Esophagus muscularis mucosa (tissue), 4 donors: ENCODE measurements at places on chromosomes 16 and 17. TPM values are rescaled to one million over a fixed set of nuclear protein-coding genes. Genes with fewer than 3 reads are reported as not detected.

KIF2B gene
- not detected for total RNA-seq

NPIPB6 gene
- not detected for total RNA-seq

PRR15L gene
- not detected for total RNA-seq

CDH5 gene
- total RNA-seq, result 19.5 TPM

GRCh38 chr16:53090591-53091411 is 36.0 kb downstream of the CHD9 start:
- peak; percentile 96 for DNase-seq

GRCh38 chr16:85717393-85718152 is 28.8 kb upstream of the GINS2 start:
- no peak for DNase-seq

- DNase-seq, result no peak
Measured at GRCh38 chr16:15961060-15961511, 11.7 kb downstream of the ABCC1 start.

- DNase-seq, result no peak
Measured at GRCh38 chr17:10513299-10514067, 4.9 kb downstream of the MYH1 start.

- peak; percentile 0 for DNase-seq
Measured at GRCh38 chr16:56199164-56199563, 7.9 kb downstream of the GNAO1 start.

DNA sequence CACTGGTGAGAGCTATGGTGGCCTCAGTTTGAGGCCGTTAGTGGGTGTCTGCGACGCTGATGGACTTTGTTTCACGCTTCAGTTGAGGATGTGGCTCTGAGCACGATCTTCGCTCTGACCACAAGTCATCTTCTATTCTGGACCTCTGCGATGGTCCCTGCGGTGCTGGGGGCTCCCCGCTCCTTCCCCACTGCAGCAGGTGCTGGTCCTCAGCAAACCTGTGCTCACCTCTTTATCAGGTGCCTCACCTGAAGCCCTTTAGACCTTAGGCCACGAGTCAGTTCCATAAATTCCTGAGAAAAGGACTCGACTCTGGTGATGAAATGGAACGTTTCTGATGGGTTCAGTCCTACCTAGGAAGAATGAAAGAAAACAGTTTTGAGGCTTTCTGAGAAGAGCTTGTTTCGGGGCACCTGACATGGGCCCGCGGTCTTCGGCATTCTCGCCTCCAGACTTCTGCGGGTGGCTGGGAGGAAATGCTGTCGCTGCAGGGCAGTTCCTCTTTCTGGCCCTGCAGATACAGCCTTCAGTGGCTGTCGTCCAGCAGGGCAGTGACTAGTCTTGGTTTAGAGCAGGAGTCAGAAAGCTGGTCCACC is 4.7 kb downstream of the KCTD5 start:
- no peak for DNase-seq

DNA sequence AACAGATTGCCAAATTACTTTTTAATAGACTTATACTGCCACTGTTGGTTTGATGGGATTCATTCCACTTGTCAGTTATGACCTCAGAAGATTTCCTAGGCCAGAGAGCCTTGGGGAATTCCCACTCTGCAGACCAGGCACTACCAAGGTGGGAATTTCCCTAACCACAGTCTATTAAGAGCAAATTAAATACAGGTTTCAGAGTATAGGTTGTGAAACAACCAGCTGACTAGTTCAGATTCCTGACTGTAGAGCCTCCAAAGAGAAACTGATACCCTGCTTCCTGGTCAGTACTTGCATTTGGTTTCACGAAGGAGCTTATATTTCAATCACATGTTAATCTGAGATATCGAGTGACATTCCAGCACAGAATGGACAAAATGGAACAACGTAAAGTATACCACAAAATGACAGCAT is 186.5 kb downstream of the STX8 start:
- no peak for DNase-seq

- no peak for DNase-seq
Measured at GRCh38 chr17:63772801-63773271, 561 bp downstream of the CCDC47 start.

DNA sequence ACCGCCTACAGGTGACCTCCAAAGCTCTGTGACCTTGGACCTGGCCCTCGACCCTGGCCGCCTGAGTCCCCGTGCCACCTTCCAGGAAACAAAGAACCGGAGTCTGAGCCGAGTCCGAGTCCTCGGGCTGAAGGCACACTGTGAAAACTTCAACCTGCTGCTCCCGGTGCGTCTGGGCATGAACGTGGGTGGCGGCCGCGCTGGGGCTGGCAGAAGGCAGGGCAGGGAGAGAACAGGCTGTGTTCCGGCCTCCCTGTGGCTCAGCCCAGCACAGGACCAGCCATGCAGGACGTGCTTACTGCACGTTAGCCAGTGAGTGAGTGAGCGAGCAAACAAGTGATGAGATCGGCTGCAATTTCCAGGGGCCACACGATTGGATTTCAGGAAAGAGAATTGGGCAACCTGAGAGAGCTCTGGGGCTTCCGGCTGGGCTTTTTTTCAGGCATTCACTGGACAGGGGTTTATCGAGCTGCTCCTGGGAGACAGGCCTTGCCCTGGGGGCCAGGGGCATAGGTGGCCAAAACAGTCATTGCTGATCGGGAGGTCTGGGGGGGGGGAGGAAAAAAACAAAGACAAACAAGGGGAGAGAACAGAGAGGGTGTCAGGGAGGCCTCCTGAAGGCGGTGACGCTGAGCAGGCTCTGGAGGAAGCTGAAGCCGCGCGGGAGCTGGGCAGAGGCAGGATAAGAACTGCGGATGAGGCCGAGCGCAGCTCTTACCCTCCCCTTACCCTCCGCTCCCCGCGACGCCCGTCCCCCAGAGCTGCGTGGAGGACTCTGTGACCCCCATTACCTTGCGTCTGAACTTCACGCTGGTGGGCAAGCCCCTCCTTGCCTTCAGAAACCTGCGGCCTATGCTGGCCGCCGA is 16.9 kb downstream of the ITGAX start:
- no peak for DNase-seq

- DNase-seq, result no peak
Measured at GRCh38 chr17:82003411-82004381, 19.0 kb downstream of the CENPX start.

DNA sequence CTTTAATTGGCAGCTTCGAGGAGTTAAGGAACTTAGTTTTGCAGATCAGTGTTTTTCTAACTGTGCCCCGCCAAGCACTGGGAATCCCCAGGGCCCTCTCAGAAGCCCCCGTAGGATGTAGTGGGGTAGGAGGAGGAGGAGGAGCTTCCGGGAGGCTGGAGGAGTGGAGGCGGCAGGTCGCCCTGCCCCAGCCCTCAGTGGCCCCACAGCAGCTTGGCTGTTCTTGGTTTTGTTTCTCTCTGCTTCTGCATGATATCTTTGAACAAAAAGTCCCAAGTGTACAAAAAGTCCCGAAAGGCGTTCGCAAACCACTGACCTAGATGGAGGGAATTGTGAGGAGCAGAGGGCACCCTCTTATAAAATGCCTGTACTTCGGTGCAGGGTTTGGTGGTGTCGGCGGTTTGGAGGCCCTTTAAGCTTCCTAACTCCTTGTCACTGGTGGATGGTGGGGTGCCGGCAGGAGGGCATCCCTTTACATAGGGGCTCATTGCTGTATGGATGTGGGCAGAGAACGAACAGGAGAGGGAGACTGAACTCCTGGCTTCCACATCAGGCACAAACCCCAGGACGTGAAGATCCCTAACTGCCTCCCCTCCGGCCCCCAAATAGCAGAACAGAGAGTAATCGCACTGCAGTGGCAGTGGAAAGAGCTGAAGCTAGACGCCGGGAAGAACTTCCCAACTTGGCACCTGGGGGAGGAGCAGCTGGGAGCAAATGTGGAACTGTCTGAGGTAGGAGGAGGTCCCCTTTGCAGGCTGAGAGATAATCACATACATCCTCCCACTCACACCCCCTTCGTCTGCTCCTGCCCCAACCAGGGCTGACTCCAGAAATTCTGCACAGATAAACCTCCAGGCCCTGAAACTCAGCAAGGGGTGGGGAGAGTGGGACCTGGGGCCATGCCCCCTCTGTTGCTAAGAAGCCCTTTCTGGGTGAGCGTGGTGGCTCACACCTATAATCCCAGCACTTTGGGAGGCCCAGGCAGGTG is 20.1 kb downstream of the EPOP start:
- DNase-seq, result no peak
